Astrocyte (in vitro differentiated cells and primary cell): ENCODE measurements at places on chromosomes 5 and 9.

- DNase-seq: no peak
Observed at GRCh38 chr5:14783691-14784090, 87.9 kb downstream of the ANKH start.

DNA sequence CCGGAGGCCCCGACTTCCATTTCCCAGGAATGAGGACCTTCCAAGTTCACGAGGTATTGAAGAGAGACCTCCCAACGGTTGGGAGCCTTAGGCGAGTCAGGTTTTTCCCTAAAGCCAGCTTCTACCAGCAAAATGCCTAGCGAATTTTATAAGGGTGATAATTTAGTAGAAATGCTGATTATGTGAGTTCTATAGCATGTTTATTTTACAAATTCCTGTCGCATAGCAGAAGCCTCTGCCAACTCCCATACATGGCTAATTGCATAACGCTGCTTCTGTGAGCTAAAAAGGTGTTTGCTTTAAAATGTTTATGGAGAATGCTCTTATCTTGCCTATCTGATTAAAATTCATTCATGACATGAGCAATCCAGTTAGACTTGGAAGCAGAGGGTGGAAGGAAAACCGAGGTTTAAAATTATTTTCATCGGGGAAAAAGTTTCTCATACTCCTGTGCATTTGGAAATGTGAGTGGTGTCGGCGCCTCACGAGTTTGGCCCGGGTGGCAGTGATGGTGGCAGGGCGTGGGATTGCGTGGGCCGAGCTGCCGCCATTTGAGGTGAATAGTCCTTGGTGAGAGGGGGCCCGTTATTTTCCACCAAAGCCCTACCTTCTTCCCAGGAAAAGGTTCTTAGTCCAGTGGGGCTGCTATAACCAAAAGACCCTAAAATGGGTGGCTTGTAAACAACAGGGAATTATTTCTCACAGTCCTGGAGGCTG lies 104.4 kb upstream of the FCN2 start:
- peak; percentile 61 for DNase-seq

- no peak for DNase-seq
Observed at GRCh38 chr9:137446851-137447471, 5.8 kb upstream of the ENTPD8 start.

GRCh38 chr5:61289241-61289640 lies 42.8 kb upstream of the ZSWIM6 start:
- no peak for DNase-seq

GRCh38 chr5:14440582-14441431 lies 140.8 kb upstream of the OTULINL start:
- DNase-seq: peak; percentile 95
